ENCODE measurements at places on chromosomes 2 and 18.

- DNase-seq = no peak
Observed at GRCh38 chr2:215401896-215402379, 33.9 kb downstream of the FN1 start.

- no peak for DNase-seq
Observed at GRCh38 chr2:50026236-50026635, 871.9 kb upstream of the FSHR start.

DNA sequence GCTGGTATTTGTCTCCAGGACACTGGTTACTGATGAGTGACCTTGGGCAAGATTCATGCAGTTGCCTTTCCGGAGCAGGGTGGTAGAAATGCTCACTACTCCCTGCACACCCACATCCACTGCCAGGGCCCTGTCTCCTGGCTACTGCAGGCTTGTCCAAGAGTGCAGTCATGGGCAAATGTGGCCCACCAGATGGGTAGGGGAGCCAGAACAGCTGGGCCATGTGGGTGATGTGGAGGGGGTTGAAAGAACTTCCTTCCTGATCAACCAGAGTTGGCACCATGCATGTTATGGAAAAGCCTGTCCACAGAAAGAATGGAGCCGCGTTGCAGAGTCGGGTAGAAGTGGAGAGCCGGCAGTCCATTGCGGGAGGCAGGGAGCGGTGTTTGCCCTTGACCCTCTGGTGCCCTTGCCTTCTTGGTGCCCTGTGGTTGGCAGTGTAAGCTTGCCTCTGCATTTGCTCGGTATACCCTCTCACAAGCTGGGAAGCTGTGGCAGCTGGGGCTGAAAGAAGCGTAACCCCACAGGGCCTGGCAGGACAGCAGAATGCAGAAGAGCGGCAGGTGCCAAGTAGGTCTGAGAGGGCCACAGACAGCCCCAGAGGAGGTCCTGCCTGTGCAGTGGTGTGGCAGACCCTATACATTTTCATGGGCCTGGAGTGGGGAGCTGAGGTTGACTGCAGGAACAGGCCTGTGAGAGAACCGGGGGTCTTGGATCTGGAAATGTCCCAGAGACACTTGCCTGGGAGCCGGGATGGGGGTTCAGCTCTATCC lies 253.2 kb downstream of the TFCP2L1 start:
- no peak for DNase-seq

GRCh38 chr2:70144443-70145143 lies 46.2 kb downstream of the C2orf42 start:
- DNase-seq = no peak

- no peak for DNase-seq
Observed at GRCh38 chr18:59651071-59651470, 46.2 kb downstream of the CCBE1 start.

- DNase-seq = no peak
Observed at GRCh38 chr2:85644909-85645308, 23.1 kb downstream of the SFTPB start.

GRCh38 chr2:228658998-228659397 lies 477.5 kb upstream of the SPHKAP start:
- no peak for DNase-seq

DNA sequence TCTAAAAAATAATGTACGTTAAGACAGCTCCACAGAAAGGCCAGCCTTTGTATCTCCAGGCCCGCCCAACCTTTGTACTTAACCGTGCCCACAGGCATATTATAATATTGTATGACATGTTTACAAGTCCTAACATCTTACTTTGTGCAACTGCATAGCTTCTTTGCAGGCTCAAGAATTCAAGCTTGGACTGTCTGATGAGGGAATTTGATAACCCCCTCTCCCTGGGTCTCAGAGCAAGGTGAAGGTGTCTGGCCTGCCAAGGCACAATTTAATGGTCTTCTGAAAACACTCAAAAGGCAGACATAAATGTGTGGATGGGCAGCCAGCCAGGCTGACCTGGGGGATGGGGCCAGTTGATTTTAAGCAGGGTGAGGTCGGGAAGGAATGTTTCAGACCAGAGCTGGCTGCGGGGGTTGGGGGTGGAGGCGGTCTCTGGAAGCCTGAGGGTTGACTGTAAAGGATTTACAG lies 732.7 kb upstream of the FANCL start:
- no peak for DNase-seq

DNA sequence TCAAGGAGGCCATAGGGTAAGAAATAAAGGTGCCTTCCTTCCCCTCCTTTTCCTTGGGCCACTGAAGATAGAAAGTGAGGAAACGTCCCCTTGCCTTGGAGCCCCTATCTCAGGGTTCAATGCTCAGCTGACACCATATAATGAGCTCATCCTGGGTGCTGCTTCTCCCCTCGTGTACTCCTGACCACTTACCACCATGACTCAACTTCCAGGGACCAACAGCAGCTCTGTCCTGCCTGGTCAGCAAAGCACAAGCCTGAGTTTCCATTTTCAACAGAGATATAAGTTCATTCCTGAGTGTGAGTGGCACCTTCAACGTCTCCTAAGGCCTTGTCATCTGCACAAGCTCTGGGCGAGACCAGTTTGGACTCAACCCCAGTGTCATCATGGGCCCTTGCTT lies 151.2 kb downstream of the CAPN13 start:
- DNase-seq = no peak

- no peak for DNase-seq
Observed at GRCh38 chr2:85554980-85555612, 6.2 kb downstream of the GGCX start.

GRCh38 chr2:226796840-226797288 lies 2.8 kb downstream of the IRS1 start:
- peak; percentile 16 for DNase-seq
